Stimulated activated CD4-positive, alpha-beta T cell treated with anti-CD3 and anti-CD28 coated beads, Interleukin-4, amount 100 ng/mL, for 48 hours (primary cell): ENCODE measurements at places on chromosomes 16 and 17.
A peak's percentile ranks its signal among the peaks of the same experiment; 100 is the strongest.

DNA sequence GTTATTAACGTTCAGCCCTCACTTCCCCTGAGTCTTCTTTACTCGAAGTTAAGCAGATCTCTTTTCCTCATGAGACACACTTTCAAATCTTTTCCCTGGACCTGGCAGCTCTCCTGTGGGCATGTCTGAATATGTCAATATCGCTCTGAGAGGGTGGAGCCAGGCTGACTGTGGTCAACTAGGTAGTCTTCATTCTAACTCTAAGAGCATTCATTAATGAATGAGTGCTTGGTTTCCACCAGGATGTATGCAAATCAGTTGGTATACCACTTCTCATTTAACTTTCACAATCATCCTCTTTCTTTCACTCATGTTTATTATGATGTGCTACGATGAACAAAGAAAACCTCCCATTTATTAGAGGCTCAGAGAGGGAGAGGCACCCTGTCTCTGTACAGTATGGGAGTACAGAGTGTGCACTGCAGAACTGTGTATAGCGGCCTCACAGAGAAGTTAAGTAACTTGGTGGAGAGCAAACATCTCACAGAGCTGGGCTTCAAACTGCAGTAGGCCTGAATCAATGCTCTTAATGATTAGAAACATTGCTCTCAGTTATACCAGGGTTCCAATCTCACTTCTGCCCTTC is 39.9 kb downstream of the OTOA start:
- DNase-seq: no peak

- DNase-seq: no peak
These were observed 509.6 kb downstream of the MAF start for GRCh38 chr16:79090966-79091365.

- peak; percentile 75 for DNase-seq
These were observed 2.9 kb downstream of the GSE1 start for GRCh38 chr16:85615852-85616606.

GRCh38 chr17:21119247-21119918 is 7.4 kb upstream of the DHRS7B start:
- peak; percentile 55 for DNase-seq

DNA sequence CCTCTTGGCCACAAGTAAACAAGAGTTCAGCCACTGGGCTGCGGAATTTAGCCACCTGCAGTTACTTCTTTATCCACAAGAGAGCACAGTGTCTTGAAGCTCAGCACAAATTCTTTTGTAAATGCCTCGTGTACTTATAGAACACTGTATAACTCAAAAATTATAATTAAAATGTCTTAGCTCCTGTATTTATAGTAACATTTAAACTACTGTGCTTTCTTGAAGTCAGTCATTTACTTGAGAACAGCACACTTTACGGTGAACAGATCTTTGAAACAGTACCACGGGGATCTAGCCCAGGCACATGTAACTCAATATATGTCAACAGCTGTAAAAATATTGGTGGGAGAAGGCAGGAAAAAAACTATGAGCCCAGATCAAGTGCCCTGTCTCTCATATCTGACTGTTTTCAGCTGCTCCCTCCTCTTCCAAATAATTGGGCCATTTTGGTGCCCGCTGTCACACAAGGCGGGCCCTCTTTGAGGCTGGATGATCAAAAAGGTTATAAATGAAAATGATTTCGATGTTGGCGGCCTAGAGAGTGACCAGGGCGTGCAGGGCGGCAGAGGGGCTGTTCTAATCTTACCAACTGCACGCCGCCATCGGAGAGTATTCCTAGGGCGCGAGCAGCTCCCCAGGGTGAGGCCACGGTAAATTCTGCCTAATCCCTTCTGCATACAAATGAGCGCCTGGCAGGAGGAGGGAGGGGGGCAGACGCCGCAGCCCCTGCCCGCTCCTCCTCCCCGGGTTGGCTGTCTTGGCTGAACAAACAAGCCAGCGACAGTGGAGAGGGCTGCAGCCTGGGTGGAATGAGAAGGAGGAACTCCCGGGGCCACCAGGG is 183.2 kb downstream of the C16orf78 start:
- DNase-seq: no peak
